ENCODE measurements at places on chromosomes 4 and X.

DNA sequence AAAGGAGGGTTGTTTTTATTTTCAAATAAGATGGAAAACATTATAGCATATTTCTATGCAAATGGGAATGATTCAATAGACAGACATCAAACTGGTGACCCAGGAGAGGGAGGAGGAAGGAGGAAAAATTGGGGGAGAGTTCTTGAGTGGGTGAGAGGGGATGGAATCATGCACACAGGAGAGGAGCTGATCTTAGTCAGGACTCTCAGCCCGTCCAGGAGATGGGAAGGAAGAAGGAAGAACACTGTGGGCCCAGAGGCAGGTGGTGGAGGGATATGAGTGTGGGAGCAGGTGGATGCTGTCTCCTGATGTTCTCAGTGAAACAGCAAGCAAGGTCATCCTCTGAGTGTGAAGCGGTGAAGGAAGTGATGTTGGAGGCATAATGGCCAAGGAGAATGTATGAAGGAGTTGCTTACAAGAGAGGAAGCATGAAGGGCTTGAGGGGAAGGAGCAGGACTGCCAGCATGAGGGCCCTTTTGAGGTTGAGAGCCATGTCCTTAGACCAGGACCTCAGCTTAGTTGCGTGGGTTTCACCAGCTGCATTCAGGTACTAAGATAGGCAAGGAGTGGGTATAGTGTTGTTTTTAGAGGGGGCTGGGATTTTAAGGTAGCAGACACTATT is 161.7 kb upstream of the NAP1L5 start:
- DNase-seq, result no peak

DNA sequence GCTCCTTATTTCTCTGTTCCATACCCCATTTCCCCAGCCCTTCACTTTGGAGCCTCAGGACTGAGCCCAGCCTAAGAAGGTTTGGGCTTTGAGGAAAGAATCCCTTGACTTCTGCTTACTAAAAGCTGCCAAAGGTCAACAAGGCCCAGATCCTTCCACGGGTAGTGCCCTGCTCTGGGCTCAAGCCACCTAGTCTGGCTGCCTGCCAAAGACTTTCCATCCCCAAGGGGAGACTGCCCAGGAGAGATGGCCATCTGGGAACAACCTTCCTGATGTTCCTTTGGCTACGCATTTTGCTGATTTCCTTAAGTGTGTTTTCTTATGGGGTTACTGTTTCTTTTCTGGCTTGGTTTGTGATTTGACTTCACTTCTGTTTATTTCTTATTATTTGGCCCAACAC is 49.8 kb upstream of the NDP start:
- no peak for DNase-seq

- no peak for DNase-seq
Observed at GRCh38 chr4:145583191-145584055, 35.8 kb upstream of the MMAA start.

- DNase-seq, result no peak
Observed at GRCh38 chr4:96916711-96917110, 1076.8 kb downstream of the PDHA2 start.

DNA sequence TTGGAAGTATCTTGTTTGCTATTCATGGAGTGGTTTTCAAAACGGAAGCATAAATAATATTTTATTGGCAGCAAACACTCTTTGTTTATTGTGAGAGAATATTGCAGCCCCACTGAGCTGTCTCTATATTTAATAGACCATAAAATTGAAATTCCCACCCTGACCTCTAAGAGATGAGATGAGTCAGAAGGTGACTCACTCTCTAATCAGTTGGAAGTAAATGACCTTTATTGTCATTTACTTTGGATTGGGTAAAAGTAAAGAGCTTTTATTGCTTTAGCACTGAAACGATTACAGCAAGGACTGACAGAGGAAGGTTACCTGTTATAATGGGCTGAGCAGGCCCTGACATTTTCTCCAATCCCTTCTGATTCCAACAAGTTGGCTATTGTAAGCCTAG is 55.0 kb downstream of the SYTL5 start:
- DNase-seq, result no peak

- DNase-seq, result no peak
Observed at GRCh38 chrX:14267216-14267615, 237.5 kb upstream of the GEMIN8 start.

- DNase-seq, result no peak
Observed at GRCh38 chr4:155339588-155339987, 37.2 kb downstream of the MAP9 start.

GRCh38 chrX:103503853-103504207 is 15.5 kb downstream of the RAB40A start:
- no peak for DNase-seq

DNA sequence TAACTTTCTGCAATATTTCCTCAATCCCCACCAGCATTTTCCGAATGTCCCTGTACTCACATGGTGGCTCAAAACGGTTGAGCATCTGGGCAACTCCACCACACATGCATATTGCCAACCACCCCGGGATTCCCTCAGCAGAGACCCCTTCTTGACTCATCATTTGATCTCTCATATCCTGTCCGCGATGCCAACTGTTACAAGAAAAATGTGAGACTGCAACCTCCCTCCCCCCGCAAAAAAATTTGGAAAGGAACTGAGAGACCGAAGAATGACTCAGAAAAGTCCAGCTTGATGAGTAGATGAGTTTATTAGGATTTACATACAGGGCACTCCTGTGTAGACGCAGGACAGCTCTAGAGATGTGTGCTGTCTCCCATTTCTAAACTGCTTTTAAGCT is 561.4 kb downstream of the ZIC3 start:
- DNase-seq, result no peak

DNA sequence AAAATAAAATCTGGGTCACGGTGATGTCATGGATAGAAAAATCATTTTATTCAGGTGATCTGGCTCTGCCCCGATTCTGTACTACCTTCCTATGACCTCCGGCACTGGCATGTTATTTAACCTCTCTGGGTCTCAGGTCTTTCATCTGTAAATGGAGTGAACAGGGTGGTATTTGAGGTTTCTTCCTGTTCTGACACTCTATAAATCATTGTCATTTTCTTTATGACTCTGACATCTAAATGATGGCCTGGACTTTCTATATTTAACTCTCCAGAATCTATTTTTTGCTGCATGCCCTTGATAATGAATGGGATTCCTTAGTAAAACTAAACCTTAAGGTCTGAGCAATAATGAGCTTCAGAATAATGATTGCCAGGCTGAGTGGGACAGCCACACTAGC is 422.0 kb upstream of the CNKSR2 start:
- DNase-seq, result no peak

DNA sequence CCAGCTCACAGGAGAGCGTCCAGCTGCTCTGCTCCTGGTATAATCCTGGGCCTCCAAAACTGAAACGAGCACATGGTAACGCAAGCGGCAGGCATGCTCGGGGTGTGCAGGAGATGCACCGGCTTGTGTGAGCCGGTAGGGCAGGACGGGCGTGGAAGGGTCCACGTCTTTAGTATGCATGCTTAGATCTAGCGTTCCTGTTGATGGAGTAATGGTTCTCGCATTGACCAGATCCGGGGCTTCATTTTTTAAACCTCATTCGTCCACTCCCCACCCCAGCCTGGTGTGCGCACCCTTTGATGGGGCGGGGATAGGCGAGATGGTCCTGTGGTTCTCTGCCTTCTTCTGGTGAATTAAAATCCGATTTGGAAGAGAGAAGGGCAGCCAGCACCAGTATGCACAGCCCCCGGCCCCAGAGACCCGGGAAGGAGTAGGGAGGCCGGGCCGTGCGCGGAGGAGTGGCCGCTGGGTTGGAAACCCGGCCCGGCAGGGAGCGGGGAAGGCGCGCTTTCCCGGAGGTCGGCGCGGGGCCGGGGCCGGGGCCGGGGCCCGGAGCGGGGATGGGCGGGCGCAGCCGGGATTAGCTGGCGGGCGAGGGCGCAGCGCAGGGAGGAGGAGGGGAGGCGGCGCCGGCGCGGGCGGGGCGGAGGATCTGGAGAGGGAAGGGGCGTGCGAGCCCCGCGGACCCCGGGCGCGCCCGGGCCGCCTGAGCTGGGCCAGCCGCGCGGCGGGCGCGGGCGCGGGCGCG is 39.9 kb downstream of the FAM149A start:
- DNase-seq, result no peak

DNA sequence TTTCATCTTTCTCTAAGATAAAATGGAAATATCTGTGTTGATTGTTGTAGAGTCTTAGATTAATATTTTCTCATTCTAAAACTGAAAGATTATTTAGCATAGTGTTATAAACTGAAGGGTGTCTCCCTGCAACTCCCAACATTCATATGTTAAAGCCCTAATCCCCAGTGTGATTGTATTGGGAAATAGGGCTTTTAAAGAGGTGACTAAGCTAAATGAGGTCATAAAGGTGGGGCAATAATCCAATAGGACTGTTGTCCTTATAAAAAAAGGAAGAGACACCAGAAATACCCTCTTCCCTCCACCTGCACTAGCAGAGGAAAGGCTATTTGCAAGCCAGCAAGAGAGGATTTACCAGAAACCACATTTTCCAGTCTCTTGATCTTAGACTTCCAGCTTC is 1626.4 kb downstream of the C4orf33 start:
- no peak for DNase-seq

- no peak for DNase-seq
Observed at GRCh38 chrX:72040506-72040905, 91.2 kb downstream of the RTL5 start.

DNA sequence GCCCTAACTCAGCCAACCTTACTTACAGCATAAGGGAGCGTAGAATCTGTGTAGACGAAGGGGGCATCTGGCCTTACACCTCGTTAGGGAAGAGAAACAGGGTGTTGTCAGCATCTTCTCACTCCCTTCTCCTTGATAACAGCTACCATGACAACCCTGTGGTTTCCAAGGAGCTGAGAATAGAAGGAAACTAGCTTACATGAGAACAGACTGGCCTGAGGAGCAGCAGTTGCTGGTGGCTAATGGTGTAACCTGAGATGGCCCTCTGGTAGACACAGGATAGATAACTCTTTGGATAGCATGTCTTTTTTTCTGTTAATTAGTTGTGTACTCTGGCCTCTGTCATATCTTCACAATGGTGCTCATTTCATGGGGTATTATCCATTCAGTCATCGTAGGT is 14.6 kb downstream of the PLP1 start:
- DNase-seq, result no peak

- DNase-seq, result no peak
Observed at GRCh38 chr4:145308598-145308997, 128.2 kb upstream of the OTUD4 start.

DNA sequence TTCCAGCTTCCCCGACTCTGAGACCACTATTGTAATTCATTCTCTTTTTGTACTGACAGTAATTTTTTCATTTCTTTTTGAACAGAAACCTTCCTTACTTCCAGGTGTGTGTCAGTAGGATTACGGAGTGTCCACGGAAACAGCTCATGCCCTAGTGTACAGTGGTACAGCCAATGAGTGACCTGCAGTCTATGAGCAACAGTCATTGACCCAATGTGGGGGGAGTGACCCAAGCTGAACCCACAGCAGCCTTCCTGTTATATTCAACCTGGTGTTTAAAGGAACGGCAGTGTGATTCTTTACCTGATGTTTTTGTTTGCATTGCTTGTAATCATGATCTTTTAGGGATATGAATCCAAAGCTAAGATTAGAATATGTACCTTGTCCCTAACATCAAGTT is 1.2 kb downstream of the H2BW2 start:
- no peak for DNase-seq

GRCh38 chrX:37726346-37726745 is 40.8 kb downstream of the XK start:
- DNase-seq, result no peak

DNA sequence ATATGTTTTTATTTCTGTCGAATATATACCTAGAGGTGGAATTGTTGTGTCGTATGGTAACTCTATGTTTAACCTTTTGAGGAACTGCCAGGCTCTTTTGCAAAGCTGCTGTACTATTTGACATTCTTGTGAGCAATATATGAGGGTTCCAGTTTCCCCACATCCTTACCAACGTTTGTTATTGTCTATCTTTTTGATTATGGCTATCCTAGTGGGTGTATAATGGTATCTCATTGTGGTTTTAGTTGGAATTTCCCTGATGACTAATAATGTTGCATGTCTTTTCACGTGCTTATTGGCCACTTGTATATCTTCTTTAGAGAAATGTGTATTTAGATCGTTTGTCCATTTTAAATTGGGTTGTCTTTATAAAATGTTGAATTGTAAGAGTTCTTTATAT is 24.5 kb downstream of the REPS2 start:
- no peak for DNase-seq

DNA sequence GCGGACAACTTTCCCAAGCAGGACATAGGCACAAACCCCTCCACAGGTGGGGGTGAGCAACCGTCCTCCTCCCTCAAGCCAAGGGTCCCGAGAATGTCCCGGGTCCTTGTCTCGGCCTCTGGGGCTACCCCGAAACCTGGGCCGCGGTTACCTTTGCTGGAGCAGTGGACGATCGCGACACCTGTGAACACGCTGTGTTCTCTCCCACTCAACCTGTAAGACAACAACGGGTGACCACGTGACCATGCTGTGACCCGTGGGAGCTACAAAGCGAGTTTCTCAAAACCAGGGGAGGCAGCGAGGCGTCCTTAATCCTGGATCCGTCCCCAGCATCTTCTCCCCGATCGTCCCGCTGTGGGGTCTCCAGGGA is 17.9 kb downstream of the ASMTL start:
- no peak for DNase-seq

DNA sequence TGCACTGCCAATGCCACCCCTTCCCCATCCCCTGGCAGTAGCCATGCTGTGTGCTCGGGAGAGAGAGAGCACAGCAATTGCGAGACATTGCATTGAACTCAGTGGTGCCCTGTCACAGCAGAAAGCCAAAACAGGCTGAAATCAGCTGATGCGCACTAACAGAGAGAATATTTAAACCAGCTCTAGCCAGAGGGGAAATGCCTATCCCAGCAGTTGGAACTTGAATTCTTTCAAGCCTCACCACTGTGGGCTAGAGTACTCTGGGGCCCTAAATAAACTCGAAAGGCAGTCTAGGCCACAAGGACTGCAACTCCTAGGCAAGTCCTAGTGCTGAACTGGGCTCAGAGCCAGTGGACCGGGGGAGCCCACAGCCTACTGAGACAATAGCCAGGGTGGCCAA is 17.7 kb upstream of the RP2 start:
- no peak for DNase-seq

- DNase-seq, result no peak
Observed at GRCh38 chrX:129980001-129980401, 2.4 kb upstream of the BCORL1 start.

GRCh38 chr4:142778900-142779299 is 67.2 kb downstream of the INPP4B start:
- no peak for DNase-seq

DNA sequence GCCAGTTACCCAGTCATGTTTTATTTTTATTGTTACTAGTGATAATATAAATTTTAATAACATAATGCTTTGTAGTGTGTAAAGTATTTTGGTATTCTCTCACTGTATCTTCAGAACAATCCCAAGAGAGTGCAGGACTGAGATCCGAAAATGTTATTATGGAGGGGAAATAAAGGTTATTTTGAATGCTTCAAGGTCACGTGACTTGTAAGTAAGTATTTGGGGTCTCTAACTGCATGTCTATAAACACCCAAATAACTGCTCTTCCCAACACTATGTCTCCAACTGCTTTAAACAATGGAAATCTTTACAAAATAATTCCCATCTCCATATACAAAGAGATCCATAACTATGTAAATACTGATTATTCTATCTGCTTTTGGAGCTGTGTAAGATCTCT is 302.2 kb downstream of the LDB2 start:
- DNase-seq, result no peak

Measured in T-helper 2 cell treated with Interferon-gamma antibody and Interleukin-4, amounts not matched to agents 5 μg/mL and 100 μg/mL, for 36 hours (primary cell).